Retina (tissue), 1 donor: ENCODE measurements at places on chromosomes 16 and 17.

DNA sequence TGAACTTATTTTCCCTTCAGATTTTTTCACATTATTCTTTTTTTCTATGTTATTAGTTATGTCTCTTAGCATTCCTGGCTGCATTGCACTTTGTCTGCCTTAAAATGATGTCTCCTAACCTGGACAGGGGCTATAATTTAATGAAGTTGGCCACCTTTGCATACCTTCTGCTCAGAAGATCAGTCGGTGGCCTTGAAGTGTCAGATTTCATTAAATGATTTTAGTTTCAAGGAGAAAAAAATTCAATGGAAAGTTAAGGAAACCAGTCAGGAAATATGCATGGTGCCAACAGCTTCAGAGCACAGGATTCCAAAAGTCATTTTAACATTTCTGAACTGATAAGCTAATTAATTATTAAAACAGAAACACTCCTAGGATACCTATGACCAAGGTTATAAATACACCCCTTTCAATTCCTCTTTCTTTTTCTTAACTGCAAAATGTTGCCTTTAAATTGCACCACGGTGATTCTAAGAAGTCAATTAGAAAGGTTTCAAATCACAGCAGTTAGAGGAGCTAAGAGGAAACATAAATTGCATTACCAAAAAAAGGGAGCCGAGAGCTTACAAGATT is 533.4 kb downstream of the KCNJ2 start:
- DNase-seq: no peak

GRCh38 chr17:6160911-6161855 is 91.0 kb downstream of the WSCD1 start:
- DNase-seq: no peak

- no peak for DNase-seq
Measured at GRCh38 chr16:64196444-64196843, 925.4 kb downstream of the CDH11 start.

DNA sequence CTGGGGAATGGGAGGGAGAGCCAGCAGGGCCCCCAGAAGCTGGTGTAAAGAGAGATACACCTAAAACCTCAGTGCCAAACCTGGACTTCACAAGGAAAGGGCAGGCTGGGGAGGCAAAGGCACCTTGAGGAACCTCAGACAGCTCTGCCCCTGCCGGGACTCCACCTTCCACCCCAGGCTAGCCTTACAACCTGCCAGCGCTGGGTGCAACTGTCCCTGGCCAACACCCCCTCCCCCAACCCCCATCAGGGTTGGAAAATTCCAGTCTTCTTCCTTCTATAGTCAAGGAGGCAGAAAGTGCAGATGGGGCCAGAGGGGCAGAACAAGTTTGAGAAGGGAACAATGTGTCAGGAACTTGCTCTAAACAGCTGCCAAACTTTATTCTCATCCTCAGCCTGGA is 2.2 kb downstream of the YBX2 start:
- no peak for DNase-seq

- no peak for DNase-seq
Measured at GRCh38 chr17:60049936-60050335, 28.8 kb downstream of the HEATR6 start.

GRCh38 chr16:24534620-24535019 is 4.7 kb upstream of the RBBP6 start:
- DNase-seq: no peak

- DNase-seq: no peak
Measured at GRCh38 chr17:50102164-50102991, 7.2 kb downstream of the PDK2 start.

GRCh38 chr16:58727028-58727781 is 6.9 kb downstream of the GOT2 start:
- no peak for DNase-seq

DNA sequence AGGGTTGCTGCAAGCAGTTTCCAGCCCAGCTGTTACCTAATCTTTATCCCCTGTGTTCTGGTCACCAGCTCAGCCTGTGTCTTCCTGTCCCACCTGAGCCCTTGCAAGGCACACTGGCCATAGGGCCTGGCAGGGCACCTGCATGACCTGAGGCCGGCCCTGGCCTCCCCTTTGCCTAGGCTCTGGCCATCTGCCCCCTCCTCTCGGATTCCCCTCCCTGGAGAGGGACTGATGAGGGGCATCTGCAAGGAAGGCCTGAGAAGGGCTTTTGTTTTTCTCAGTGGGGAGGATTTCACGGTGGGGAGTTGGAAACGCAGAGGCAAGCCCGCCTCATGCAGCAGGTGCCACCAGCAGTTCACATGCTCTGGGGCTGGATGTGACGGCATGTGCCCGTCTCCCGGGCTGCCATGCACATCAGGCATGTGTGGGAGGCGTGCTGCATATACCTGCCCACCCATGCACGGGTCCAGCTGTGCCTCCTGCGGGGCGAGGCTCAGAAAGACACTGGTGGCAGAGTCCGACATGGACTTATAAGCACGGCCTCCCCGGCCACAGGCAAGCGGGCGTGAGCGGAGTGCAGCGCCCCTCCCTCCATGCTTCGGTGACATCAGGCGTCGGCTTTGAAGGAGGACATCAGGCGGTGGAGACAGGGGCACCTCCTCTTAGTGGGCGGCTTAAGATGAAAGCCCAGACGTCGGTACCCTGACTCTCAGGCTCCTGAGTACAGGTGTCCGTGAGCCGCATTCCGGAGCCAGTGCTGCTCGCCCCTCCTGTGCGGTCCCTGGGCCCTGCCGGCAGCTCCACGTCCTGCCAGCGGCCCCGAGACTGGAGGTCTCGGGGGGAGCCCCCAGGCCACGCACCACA is 16.5 kb downstream of the ASPSCR1 start:
- no peak for DNase-seq

DNA sequence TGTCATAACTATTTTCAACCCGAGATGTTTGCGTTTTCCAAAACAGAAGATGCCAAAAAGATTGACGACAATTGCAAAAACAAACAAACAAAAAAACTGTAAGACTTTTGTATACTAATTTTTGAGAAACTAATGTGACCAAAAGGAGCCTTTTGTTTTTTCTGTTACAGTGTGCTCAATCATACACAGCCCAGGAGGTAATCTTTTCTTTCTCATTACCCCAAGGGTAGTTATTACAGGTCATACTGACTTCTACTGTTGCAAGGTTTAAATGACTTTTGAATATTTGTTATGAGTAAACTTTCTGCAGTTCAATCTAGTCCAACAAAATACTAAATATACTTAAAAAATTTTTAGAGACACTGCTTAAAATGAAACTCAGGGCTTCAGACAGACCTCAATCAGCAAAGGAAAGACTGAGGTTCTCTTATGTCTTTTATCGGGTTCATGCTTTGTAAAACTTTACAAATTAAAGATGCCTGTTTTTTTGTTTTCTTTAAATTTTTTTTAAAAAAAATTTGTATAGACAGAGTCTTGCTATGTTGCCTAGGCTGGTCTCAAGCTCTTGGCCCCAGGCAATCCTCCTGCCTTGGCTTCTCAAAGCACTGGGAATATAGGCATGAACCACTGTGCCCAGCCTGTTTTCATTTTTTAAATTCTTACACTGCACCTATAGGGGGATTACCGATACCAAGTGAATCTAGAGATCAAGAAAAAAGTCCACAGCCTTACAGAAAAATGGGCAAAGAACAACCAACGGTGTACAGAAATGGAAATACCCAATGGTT is 47.6 kb downstream of the SPOP start:
- DNase-seq: no peak

- DNase-seq: no peak
Measured at GRCh38 chr16:47873434-47873833, 282.4 kb downstream of the ABCC12 start.

DNA sequence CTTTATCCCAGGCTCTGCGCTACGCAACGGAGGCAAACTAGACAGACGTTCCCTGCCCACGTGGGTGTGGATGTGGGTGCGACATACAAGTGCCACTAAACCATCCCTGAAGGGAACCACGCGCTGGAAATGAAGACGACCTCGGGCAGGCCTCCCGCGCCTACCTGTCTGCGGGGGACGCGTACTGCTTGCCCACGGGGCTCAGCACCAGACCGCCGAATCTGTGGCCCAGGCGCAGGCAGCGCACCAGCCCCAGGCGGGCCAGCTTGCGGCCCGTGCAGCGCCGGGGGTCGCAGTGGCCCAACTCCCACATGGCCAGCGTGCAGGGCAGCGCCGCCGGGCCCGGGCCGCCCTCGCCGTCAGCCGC is 480 bp downstream of the TSR3 start:
- DNase-seq: no peak

GRCh38 chr16:78744796-78745107 is 645.3 kb downstream of the WWOX start:
- no peak for DNase-seq

DNA sequence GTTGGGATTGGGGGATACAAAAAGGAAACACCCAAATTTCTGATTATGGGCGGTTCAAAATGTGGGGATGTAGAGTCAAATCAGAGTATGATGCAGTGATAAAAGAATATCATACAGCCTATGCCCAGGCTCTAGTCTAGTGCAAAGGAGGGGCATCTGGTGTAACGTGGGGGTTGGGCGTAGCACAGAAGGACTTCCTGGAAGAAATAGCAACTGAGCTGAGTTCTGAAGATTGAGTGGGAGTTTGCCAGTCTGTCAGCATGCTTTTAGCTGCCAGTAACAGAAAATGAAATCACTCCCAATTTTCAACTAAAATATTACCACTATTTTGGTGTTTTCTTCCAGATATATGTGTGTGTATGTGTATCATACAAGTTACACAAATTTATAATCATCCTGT is 196.9 kb downstream of the SPECC1 start:
- no peak for DNase-seq

DNA sequence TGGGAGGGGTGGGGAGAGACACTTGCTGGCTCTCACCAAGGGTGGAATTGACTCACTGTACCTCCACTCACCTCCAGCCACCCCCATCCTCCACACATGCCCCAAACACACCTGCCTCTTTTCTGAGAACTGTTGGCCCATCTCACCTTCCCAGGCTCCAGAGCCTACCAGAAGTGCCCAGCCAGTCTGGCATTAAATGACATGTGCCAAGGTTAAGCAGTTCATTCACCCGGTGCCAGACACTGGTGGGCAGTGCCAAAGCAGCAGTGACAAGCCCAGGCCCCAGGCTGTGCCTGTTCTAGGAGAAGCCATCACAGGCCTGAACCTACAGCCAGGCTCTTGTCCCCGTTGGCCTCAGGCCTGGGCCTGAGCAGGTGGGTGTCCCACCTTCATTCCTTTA is 11.2 kb downstream of the MVP start:
- DNase-seq: no peak

GRCh38 chr16:84391151-84392030 is 23.1 kb downstream of the ATP2C2 start:
- DNase-seq: no peak

- no peak for DNase-seq
Measured at GRCh38 chr16:75475420-75475847, 10.9 kb upstream of the TMEM170A start.

GRCh38 chr17:9521062-9521461 is 54.6 kb downstream of the STX8 start:
- DNase-seq: no peak

GRCh38 chr16:82133798-82134197 is 36.2 kb downstream of the MPHOSPH6 start:
- no peak for DNase-seq

DNA sequence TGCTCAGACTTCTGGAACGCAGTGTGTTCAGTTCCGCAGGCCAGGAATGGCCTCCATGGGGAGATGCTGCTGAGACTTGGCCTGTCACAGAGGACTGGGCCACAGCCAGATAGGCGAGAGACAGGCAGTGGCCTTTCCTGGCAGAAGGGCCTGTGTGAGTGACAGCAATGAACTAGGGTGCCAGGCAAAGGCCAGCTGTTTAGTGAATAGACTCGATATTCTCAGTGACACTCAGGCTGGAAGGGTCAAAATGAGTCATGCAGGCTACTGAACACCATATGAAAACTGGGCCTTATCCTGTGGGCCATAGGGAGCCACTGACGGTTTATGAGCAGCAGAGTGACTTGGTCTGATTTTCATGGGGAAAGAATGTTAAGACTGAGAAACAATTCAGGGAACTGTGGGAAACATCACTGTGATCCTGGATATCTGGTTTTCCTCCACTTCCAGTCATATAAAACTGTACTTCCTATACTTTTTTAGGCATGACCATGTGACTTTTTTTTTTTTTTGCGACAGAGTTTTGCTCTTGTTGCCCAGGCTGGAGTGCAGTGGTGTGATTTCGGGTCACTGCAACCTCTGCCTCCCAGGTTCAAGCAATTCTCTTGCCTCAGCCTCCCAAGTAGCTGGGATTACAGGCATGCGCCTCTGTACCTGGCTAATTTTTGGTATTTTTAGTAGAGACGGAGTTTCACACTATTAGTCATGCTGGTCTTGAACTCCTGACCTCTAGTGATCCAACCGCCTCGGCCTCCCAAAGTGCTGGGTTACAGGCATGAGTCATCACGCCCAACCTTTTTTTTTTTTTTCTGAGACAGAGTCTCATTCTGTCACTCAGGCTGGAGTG is 5.2 kb upstream of the NUBP1 start:
- no peak for DNase-seq

DNA sequence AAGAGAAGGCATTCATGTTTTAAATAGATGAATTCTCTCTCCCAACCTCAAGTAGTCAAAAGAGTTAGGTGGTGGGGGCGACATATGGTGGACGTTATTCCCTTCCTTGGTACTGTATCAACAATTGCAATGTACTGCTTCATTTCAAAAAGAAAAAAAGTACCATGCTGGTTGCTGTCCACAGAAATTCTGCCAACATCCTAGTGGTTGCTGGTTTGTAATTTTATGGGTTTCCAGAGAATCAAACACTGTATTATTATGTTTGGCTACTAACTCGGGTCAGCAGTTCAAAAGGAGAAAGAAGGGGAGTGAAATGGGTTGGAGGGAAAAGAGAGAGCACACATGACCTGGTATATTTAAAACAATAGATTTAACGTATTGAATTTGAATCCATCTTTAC is 61.1 kb upstream of the KCNJ16 start:
- DNase-seq: no peak

DNA sequence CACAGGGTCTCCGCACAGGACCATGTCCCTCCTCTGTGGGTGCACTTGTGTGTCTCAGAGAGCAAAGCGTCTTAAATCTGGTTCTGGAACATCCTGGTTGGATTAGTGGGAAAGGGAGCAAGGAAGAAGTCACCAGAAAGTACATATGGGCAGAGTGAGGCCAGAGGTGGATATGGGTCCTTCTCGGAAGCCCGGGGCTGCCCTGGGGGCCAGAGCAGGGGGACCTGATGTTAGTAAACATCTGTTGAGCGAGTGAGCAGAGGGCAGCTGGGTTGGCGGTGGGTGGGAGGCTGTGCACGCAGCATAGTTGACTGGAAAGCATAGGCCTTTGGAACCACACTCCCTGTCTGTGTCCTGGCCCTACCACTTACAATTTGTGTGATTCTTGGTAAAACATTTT is 22.7 kb downstream of the UNC13D start:
- no peak for DNase-seq

DNA sequence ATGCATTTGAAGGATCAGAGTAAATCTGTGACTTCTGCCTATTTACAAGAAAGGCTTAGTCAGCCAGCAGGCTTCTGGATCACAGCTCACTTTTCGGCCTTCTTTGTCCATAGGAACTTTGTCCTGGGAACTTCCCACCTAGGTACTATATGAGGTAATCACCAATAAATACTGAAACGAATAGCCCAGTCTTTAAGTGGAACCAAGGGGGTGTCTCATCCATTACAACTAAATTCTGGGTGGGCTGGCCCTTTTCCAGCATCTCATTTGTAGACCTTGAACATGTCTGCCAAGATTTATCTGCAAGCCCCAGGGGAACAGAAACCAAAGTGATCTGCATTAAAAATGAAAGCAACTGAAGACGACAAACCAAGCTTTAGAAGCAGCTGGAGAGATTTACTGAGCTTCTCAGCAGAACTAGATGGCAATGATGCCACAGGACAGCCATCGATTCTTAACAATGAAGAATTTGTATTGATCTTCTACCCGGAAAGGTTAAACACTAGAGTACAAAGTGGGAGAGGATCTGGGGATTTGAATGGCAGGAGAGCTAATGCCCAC is 55.5 kb downstream of the SNX11 start:
- DNase-seq: peak; percentile 40
